ENCODE measurements at places on chromosomes 4 and X.

GRCh38 chr4:40256329-40256728, 59.5 kb downstream of the RHOH start:
- DNase-seq: no peak

DNA sequence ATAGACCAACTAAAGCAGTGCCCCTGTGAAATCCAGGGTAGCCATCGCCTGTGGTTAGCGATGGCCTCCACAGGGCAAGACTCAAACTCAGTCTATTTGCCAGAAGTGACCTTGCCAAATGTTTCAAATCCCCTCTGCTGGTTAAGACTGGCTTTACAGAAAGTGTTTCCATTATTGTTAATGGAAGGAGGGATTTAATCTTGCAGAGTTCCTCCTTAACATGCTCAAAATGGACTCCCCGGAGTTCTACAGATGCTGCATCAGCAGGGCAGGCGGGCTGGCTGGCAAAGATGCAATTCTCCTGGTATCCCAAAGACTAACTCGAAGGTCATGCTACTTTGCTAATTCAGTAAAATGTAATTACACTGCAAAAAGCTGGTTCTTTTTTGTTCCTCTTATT, 313.0 kb upstream of the SLC7A11 start:
- DNase-seq: peak; percentile 21

DNA sequence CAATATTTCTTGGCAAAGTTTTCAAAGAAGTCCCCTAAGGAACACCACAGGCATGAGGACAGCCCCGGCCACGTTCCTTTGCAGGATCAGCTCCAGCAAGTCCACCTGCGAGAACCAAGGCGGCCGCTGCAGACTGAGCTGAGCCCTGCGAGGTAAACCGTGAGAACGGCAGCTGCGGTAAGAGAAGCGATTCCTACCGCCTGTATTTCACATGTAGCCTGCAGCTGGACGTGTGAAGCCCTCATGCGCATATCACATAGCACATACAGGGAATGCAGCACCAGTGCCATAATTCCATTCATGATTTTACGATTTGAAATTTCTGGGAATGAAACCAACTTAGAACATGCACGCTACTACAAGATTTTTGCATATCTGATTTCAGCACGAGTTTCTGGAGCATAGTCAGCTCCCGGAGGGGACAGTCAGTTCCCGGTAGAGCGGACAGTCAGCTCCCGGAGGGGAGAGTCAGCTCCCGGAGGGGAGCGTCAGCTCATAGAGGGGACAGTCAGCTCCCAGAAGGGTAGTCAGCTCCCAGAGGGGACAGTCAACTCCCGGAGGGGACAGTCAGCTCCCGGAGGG, 41.7 kb downstream of the FGFRL1 start:
- DNase-seq: peak; percentile 37

DNA sequence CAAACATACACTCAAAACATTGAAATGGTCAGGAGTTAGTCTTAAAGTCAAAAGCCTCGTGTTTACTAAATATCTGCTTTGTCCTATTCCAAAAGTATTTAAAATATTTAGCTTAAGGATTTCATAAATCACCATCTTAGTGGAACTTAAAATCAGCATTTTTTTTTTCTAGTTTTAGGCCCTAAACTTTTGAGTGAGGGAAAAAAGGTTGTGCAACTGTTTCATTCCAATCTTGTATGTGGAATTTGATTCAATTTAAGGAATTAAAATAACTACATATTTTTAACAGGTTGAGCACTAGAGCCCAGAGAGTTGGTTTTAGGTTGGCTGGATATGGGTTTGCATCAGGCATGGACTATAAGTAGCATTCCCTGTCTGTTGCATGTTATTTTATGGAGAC, 35.7 kb upstream of the ANK2 start:
- no peak for DNase-seq

- no peak for DNase-seq
Observed at GRCh38 chr4:90745176-90745575, 618.0 kb downstream of the CCSER1 start.

DNA sequence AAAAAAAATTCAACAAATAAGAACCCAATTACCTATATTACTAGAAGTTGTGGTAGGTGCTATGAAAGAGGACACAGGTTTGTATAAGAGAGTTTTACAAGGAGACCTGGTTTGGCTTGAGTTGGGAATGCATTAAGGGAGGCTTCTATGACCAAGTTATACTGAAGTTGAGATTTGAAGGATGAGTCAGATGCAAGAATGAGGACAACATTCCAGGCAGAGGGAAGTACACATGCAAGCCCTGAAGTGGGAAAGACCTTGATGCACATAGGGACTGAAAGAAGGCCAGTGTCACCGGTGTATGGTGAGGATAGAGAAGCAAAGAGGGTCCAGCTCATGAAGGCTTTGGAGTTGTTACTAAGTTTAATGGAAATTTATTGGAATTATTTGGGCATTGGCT, 52.2 kb downstream of the ANK2 start:
- DNase-seq: no peak
